Kidney glomerular epithelial cell (primary cell): ENCODE measurements at places on chromosomes 4 and X.
A peak's percentile ranks its signal among the peaks of the same experiment; 100 is the strongest.

DNA sequence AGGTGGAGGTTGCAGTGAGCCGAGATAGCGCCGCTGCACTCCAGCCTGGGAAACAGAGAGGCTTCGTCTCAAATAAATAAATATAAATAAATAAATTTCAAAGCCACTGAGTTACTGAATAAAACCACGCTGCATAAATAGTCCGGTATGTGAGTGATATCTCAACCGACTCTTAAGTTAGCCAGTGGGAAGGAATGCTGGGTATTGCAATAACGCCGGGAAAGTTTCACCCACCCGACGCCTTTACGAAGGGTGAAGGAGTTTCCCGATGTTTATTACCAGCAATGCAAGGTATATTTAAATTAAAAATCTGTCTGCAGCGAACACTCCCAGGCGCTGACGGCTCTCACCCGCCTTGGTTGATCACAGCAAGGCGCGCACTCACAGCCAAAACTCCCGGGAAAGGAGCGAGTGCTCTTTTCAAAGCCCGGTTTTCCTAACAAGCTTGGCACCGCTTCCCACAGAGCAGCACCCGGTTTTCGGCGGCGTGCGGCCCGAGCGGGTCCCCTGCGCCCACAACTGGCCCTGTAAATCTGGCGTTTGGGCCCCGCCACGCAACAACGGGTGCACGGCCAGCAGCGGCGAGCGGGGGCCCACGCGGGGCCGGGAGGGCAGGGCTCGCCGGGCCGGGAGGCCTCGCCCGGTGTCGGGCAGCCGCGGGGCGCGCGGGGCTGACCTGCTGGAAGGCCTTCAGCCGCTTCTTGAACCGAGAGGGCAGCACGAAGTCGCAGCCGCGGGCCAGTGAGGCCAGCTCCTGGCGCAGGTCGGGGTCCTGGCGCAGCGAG, 13.7 kb downstream of the PPP2R3B start:
- no peak for DNase-seq

DNA sequence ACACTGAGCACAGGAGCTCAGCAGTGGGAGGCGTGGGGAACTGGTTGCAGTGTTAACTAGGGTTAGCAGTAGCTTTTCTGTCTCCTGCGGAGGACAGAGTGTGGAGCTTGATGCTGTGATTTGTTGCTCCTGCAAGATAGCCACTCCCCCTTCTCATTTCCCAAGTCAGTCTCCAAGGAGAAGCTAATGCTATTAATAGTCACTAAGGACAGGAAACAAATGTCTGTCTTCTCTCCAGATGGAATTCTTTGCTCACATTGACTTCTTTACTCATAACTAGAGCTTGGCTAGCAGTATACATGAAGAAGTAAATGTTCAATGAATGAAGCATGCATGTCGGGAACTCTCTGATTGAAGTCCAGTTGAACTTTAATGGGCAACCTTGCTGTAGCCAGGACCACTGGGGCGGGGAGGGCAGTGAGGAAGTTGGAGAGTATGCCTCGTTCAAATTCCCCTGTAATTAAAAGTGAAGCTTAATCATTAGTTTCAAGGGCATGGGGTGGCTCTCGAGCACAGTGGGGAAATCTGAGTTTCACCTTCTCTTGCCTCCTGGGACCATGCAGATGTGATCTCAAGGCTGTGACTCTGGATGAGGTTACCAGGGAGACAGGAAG, 156.6 kb upstream of the SCML1 start:
- peak; percentile 83 for DNase-seq

DNA sequence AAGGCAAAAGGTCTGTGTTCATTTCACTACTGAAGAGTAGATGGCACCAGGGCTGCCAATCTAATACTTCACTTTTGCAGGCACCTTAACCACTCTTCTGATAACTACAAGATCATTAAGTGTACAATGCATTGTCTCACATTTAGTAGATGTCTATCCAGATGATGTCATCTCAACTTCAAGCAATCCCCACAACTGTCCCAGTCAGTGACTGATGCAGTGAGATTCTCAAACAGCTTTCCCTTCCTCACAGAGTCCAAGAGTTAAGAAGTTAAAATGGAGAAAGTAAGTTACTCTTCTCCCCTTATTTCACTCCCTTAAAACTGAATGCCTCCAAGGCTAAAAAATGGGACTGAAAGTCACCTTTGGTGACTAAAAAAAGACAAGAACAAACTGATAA, 10.7 kb downstream of the AP1S2 start:
- DNase-seq, result no peak

- peak; percentile 1 for DNase-seq
These were observed at the start of gene TMSB15A for GRCh38 chrX:102515975-102516941. TSS of gene TMSB15A (minus strand) at chrX:102516739.

GRCh38 chrX:47191331-47191730, 2.3 kb upstream of the UBA1 start:
- no peak for DNase-seq
